Mammary microvascular endothelial cell (primary cell): ENCODE measurements at places on chromosomes 7 and 10. TPM values are rescaled to one million over a fixed set of nuclear protein-coding genes. Genes with fewer than 3 reads are reported as not detected.

The PLOD3 gene
- total RNA-seq, result 116 and 119 TPM in 2 replicates

The NUB1 gene
- total RNA-seq, result 52.8 and 56.6 TPM in 2 replicates

The ZC3HAV1L gene
- total RNA-seq, result 15.3 and 23.7 TPM in 2 replicates

The MACROH2A2 gene
- 0.59 and 1.1 TPM in 2 replicates for total RNA-seq

The SH2B2 gene
- total RNA-seq, result 2.5 and 3.5 TPM in 2 replicates

The COL17A1 gene
- 3.3 and 4.6 TPM in 2 replicates for total RNA-seq

The TMEM236 gene
- total RNA-seq, result 0.79 and 0.80 TPM in 2 replicates

The AHR gene
- total RNA-seq, result 85.8 and 86.9 TPM in 2 replicates

The PNLIPRP3 gene
- not detected in 2 replicates for total RNA-seq

The SPDYE16 gene
- total RNA-seq, result 0.07 TPM in 1 of 2 replicates, not detected in the other

The BUD31 gene
- total RNA-seq, result 96.2 and 119 TPM in 2 replicates

The SSBP1 gene
- 246 and 316 TPM in 2 replicates for total RNA-seq

The PAX4 gene
- total RNA-seq, result not detected in 2 replicates

The SEC61G gene
- 751 and 929 TPM in 2 replicates for total RNA-seq

The LIPK gene
- total RNA-seq, result not detected in 2 replicates

The CLEC2L gene
- not detected in 2 replicates for total RNA-seq

The PCBD1 gene
- 88.6 and 97.0 TPM in 2 replicates for total RNA-seq

The ADIRF gene
- 34.7 and 71.8 TPM in 2 replicates for total RNA-seq

The ZEB1 gene
- 52.8 and 57.7 TPM in 2 replicates for total RNA-seq

The GPR22 gene
- not detected in 2 replicates for total RNA-seq

The IL6 gene
- total RNA-seq, result 10.2 and 11.0 TPM in 2 replicates

The FKBP14 gene
- 15.9 and 16.9 TPM in 2 replicates for total RNA-seq

The RBP3 gene
- total RNA-seq, result not detected in 2 replicates

The SMO gene
- total RNA-seq, result 8.5 and 9.1 TPM in 2 replicates

The CTNNA3 gene
- under 0.01 TPM in 1 of 2 replicates, not detected in the other for total RNA-seq

The TRIM50 gene
- total RNA-seq, result not detected in 2 replicates

The LIPM gene
- not detected in 2 replicates for total RNA-seq

The CALML5 gene
- total RNA-seq, result not detected in 2 replicates

The FBXL13 gene
- 0.87 and 1.7 TPM in 2 replicates for total RNA-seq
